ENCODE measurements at places on chromosomes 2 and 18.

- DNase-seq: peak; percentile 91
Observed at GRCh38 chr2:45009303-45009927, at the start of gene SIX2. TSS of gene SIX2 (minus strand) at chr2:45009452. CDS start at chr2:45009110, 342 bp downstream.

DNA sequence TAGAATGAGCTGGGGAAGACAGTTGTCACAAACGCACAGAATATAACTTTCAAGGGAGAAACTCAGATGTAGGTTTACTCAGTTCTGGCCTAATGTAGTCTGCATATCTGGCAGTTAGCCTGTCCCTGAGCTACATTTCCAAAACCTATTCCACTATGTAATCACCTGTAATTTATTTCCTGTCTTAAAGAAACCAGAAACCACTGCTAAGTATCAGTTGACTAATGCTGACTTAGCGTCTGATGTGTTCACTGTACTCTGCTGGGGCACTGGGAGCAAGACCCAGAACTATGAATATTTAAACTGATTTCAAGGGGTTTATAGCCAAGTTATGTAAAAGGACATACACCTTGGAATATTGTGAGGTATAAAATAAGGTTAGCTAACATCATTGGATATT lies 1995.2 kb upstream of the PIK3C3 start:
- no peak for DNase-seq

DNA sequence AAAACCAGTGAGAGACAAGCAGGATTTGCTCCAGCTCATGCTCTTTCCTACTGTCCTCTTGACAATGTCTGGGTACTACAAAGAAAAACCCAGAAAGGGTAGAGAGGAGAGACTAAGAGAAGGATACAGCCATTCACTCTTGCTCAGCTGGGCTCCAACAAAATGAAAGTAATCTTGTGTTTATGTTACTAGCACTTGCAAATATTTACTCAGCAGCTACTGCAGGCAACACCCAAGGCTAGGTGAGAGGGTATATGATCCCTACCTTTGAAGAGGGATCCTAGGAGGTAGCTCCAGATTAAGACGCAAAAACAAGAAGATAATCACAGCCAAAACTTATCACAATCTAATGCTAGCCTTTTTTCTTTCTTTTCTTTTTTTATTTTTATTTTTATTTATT lies 329.6 kb upstream of the ACVR2A start:
- no peak for DNase-seq

DNA sequence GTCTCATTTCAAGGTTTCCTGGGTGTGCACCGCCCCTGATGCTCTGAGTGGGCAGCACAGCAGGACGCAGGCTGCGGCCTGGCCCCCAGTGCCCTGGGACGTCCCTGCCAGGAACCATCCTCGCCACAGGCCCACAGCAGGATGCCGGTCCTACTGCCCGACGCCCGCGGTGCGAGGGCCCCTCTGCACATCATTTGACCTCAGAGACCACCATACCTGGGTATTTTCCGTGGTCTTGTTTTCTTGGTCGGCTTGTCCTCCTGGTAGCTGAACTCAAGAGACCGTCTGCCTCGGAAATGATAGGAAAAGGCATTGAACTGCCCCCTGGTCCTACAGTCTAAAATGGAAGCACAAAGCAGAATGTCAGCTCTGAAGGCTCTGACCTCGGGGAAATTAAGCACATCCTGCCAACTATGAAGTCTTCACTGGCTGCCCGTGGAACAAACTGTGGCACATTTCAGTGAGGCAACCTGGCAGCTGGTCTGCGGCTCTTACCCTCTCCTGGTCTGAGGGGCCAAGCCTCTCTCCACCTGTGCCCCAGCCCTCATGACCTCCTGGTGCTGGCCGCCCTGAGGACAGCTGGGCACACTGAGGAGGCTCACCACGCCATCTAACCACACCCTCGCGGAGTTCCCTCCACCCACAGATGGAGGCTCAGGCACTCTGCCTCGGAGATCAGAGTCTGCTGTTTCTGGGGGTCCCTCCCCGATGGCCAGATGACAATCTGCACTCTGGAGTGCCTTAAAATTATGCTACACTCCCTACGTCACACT lies 105.0 kb downstream of the PXDN start:
- DNase-seq: no peak

DNA sequence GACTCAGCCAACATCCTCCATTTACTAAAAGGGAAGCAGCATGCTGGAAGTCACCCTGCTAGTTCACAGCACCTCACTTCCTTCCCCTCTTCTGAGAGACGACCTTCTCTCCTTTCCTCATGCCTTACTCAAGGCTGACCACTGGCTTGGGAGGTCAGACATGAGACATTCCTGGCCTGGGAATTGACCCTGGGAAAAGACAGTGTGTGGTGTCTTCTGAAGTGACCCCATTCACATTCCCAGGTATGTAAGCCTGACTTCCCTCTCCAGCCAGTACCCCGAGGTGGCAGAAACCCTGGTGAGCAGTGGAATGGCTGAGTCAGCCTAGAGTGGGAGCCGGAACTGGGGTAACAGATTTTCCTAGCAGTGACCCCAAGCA lies 92.4 kb downstream of the PLB1 start:
- DNase-seq: no peak

DNA sequence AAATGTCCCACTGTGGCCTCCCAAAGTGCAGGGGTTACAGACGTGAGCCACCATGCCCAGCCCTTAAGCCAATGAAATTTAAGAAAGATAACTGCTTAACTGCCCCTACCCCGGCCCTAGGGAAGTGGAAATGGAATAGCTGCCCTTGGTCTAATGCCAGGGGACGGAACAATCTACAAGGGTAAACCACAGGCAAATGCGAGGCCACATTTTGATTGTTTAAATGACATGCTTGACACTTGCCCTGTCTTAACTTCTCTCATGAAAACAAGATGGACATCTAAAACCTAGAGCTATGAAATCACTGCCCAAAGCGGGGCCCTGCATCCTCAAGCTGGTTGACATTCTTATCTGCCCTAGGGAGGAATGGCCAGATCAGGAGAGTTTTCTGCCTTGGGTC lies 5.5 kb upstream of the ITSN2 start:
- DNase-seq: no peak

- DNase-seq: no peak
Observed at GRCh38 chr2:7539760-7540159, 622.5 kb downstream of the RNF144A start.

DNA sequence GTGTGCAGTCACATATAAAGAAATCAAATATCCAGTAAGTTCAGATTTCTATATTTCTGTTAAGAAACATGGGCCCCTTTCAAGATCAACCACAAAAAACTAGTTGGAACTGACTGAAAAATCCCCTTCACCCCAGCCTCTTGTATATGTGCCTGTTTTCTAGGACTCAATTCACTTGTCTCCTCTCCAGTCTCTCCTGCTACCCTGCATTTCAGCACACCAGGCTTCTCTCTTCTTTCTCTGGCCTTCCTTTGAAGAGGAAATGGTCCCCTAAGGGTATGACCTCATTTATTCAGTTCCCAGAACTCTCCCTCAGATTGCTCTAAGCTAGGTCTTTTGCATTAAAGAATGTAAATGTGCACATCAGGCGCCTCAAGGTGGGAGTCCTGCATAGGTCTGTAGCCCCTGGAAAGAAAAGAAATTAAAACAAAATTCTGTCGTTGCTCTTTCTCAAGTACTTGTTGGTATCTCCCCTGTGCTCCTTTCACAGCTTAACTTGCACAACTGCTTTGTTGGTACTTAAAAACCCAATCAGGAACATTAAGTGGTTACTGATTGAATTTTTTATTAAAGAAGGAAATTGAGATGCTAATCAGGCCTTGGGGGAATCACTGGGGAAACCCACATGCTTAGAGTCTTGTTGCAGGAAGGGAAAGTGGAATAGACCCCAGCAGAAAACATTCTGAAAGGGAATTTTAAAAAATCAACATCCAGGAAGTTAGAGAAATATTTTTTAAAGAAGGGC lies 278.4 kb downstream of the AGPS start:
- no peak for DNase-seq

- no peak for DNase-seq
Observed at GRCh38 chr18:41938445-41938844, 16.6 kb upstream of the PIK3C3 start.

GRCh38 chr2:127884436-127884835 lies 1.3 kb downstream of the AMMECR1L start:
- no peak for DNase-seq

DNA sequence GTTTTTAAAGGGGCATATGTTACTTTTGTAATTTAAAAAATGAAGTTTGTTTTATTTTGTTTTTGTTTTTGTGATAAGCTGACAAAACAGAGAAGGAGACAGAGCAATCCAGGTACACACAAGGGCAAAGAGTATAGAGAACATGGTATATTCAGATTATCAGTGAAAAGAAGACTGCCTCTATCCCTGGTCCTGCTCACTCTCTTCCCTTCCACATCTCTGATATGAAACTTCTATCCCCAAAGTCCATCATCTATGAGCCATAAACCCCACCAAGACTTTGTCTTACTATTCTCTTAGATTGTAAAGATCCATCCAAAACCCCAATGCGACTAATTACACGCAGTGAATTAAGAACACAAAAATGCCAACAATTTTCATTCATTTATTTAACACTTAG lies 16.6 kb downstream of the ROCK2 start:
- DNase-seq: no peak

GRCh38 chr18:23523429-23524212 lies 20.3 kb downstream of the RMC1 start:
- DNase-seq: no peak

DNA sequence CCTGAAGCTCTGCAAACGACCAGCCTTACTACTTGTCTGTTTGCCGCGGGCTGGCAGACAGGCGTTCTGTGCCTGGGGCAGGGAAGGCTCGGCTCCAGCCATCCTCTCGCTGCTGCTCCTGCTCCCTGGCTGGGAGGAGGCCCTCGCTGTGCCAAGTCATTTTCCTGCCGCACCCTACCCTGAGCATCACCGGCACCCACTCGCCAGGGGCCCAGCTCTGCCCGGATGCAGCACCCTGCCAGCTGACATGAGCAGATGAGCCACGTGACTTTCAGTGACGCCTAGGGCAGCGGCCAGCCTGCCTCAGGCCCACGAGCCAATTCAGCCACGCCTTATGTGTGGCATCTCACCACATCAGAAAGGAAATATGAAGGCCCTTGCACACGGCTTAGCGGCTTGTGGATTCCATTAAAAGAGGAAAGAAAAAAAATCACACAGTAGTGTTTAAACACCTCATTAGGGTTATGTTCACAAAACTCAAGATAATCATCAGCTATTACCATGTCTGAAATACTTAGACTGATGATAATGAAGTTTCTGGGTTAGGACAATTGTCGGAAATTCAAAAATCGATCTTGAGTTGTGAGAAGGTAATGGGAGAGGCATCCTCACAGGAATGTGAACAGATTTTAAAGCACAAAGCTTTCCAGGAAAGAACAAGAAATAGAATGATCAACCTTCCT lies 250.5 kb downstream of the TWIST2 start:
- no peak for DNase-seq

DNA sequence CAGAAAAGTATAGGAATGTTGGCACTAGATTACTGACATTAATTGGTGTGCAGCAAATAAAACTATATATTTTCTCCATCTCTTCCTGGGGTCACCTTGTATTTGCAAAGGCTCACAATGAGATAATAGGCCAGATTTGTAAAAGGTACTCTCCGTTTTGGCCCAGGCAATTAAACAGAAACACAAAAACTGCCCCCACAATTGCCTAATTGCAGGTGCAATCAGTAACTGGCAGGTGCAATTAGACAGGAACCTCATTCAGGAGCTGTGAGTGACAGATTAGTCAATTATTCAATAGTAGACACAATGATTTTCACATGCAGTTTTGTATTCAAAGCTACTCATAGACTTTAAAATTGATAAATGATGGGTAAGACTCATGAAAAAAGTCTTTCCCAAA lies 451.4 kb upstream of the ID2 start:
- DNase-seq: no peak
